ENCODE measurements at places on chromosomes 7 and 10.
A peak's percentile ranks its signal among the peaks of the same experiment; 100 is the strongest.

DNA sequence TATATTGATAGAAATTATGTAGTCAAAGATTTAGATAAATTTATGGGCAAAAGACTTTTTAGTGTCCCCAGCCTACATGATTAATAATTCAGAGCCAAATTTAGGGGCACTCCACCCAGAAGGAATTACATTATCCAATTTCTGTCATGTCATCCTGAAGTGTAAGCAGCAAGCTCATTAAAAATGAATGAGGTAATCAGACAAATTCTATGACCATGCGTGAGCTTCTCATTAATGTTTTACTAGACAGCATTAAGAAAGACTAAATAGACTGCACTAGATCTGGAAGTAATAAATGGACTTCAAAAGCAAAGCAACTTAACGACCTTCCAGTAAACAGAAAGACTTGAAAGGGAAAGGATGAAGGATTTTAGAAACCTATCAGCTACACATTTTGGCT is 22.7 kb upstream of the TRUB1 start:
- DNase-seq, result no peak

GRCh38 chr10:133241501-133242205 is 4.0 kb downstream of the VENTX start:
- DNase-seq, result no peak

- DNase-seq, result no peak
These were observed 483.8 kb downstream of the TFEC start for GRCh38 chr7:115546790-115547189.

DNA sequence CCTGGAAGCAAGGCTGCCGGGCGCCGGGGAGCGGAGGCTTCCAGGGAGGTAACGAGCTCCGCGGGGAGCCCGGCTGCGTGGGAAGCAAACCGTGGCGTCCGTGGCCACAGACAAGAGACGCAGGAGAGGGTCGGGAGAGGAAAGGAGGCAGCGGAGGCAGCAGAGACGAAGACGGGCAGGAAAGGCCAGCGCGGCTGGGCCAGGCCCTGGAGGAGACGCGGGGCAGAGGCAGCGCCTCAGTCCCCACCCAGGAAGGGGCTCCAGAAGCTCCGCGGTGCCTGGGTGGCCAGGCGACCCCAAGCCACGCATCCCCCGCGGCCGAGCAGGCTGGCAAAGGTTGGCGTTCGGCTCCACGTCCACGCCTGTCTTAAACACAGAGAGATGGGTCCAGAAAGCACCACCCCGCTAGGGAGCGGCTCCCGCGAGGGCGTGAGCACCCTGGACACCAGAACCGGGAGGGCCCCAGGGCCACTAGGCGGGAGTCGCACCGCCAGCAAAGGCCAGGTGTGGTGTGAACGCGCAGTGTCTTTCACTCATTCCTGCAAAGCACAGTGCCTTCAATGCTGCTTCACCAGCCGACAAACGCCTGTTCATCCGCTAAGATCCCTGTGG is 97.3 kb downstream of the PTPRN2 start:
- no peak for DNase-seq

DNA sequence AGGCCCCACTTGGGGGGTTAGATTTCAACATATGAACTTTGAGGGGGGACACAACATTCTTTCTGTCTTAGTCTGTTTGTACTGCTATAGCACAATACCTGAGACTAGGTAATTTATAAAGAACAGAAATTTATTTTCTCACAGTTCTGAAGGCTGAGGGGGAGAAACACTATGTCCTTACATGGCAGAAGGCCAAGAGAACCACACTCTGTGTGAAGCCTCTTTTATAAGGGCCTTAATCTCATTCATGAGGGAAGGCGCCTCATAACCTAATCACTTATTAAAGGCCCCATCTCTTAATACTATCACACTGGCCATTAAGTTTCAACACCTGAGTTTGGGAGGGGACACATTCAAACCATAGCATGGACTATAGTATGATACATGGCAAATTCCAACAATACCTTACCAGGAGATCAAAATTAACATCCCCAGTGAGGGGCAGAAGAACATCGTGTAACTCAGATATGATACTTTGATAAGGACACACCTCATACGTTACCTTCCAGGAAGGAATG is 9.3 kb upstream of the PDLIM1 start:
- no peak for DNase-seq

- DNase-seq, result peak; percentile 97
These were observed 3.4 kb downstream of the DNMBP start for GRCh38 chr10:100006243-100006886.

Measured in cardiac fibroblast (primary cell).